ENCODE measurements at places on chromosomes 2 and 18.

- DNase-seq = no peak
Measured at GRCh38 chr2:239438995-239439753, 38.4 kb upstream of the HDAC4 start.

GRCh38 chr2:1628893-1629292 is 115.4 kb downstream of the PXDN start:
- DNase-seq = no peak

GRCh38 chr2:66521291-66521922 is 86.5 kb downstream of the MEIS1 start:
- no peak for DNase-seq

DNA sequence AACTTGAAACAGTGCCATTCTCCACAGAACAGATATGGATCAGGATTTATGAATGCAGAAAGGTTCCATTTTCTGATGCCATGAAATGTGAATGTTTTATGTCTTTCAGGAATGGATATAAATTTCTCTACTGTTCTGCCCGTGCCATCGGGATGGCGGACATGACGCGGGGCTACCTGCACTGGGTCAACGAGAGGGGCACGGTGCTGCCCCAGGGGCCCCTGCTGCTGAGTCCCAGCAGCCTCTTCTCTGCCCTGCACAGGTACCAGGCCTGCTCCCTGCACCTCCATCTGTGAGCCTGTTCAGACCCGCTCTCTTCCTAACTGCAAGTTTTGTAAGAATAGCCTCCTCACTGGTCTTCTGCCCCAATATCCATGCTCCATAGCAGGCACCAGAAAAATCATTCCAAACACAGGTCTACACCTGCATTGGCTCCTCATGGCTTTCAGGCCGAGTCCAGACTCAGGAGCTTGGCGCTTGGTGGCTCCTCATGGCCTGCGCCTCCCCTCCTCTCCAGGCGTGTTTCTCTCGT is 68.6 kb downstream of the LPIN1 start:
- no peak for DNase-seq

GRCh38 chr18:24014062-24014985 is at the start of gene TTC39C:
Gene TTC39C (plus strand): TSS chr18:24014754. CDS start chr18:24014872, 118 bp downstream.
- peak; percentile 90 for DNase-seq

DNA sequence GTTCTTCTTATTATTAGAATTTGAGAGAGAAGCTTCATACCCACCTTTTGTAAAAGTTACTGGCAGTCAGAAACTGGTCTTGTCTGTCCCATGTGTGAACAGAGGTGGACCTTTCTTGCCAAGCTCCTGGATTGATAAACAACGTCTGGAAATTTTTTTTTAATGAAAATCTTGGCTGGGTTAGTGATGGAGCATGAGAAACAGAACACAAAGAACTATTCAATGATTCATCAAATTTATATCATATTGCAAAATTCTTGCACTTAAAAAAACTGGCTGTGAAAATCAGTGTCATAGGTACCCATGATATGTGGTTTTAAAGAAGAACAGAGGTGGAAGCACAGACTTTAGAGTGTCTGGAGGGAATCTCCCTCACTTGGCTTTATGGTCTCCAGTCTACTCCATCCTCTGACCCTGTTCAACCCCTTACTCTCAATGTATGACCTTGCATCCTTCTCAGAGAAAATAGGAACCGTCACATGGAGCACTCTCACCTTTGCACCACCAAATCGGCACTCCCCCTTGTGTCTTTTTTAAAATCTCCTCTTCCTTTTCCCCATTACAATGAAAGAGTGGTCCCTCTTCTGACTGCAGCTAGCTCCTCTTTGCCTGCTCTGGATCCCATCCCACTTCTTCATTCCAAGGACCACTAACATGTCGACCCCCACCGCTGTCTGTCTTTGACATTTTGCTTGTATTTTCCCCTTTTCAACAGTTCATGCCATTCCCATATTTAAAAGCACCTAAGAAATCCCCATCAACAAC is 58.2 kb downstream of the COPS8 start:
- no peak for DNase-seq

GRCh38 chr2:215553946-215554345 is 118.1 kb upstream of the FN1 start:
- DNase-seq = no peak

- no peak for DNase-seq
Measured at GRCh38 chr2:8324901-8325300, 357.0 kb upstream of the ID2 start.

DNA sequence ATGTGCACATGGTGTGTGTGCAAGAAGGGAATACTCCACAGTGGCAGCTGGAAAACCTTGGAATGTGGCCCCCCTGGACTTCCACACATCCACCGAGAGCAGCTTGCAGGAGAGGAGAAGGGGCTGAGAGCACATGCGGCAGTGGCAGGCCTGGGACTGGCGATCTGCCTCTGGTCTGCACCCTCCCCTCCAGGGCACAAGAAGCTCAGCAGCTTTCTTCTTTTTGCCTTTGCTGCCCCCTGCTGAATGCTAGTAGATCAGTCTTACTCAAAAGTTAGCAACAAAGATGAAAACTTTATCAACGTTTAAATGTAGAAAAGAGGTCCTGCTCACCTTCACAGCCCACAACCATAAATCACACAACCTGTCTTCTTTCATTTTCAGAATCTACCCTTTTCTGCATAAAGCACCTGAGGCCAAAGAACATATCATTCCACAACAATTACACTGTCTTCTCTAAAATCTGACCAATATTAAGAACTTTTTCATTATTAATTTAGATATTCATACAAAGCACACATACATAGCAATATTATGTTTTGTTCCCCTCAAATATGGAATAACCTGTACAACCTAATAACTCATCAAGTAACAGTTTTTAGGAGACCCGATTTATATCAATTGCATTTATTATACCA is 34.6 kb downstream of the TGFBRAP1 start:
- DNase-seq = peak; percentile 52

DNA sequence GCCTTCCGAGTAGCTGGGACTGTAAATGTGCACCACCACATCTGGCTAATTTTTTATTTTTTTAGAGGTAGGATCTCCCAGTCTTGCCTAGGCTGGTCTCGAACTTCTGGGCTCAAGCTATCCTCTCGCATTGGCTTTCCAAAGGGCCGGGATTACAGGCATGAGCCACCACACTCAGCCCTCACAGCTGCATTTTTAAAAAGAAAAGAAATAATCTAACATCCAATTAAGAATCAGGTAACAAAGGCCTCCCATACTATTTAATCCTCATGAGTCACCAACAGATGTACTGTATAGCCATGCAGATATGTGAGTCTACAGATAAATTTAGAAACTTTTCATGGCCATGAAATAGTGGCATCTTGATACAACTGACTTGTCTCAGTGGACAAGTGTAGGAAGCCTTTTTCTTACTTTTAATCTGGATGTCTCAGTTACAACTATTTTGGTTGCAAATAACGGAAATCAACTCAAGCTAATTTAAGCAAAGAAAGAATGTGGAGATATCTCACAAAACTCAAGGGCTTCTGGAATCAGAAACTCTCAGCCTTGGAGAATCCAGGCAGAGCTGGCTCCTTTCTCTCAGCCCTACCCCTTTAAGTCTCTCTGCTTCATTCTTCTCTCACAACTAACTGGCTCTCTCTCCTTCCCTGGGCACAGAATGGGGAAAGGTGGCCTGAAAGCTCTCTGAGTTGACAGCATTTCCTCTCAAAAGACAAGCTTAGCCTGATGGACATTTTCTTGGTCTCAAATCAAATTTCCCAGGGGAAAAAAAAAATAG is 12.8 kb upstream of the PPM1B start:
- no peak for DNase-seq

DNA sequence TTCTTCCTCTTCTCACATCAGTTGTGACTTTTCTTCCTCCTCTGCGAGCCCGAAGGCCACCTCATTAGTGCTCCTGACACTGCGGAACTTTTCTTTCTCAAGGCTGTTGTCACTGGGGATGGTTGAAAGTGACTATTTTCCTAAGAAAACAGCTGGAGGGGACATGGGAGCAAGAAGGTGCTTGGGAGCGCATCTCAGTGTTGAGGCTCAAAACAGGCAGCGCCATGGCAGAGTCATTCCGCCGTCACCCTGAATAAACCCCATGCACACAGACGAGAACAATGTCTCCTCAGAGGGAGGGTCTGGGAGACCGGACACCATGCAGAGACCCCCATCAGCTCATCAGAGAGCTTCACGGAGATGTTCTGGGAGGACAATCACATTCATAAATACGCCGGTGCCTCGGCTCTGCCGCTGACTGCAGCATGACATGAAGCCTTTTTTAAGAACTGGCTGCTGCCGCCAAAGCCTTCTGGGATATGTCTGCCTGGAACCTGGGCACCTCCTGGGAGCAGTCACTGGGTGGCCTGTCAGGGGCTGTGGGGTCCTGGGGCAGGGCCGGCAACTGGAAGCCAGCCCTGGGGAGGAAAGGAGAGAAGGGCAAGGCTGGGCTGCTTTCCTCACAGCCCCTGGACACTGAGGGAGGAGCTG is 19.2 kb downstream of the ATOH8 start:
- DNase-seq = no peak

GRCh38 chr2:188399159-188399558 is 107.5 kb downstream of the GULP1 start:
- no peak for DNase-seq

DNA sequence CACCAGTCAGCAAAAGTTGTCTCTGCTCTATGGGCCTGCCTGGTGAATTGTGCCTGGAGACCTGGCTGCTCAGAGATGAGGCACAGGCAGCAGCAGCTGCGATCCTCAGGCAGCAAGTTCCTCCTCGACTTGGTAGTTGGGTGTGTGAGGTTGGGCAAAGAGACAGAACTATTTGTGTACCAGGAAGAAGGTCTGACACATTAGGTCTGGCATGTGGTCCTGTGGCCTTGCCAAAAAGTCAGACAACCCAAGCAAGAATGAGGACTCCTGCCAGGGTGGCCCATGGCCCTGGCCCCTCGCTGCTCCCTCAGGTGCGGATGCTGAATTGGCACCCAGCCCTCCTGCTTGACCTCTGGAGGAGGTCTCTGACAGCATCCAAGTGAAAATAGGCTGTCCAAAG is 192.7 kb downstream of the DYSF start:
- DNase-seq = no peak

DNA sequence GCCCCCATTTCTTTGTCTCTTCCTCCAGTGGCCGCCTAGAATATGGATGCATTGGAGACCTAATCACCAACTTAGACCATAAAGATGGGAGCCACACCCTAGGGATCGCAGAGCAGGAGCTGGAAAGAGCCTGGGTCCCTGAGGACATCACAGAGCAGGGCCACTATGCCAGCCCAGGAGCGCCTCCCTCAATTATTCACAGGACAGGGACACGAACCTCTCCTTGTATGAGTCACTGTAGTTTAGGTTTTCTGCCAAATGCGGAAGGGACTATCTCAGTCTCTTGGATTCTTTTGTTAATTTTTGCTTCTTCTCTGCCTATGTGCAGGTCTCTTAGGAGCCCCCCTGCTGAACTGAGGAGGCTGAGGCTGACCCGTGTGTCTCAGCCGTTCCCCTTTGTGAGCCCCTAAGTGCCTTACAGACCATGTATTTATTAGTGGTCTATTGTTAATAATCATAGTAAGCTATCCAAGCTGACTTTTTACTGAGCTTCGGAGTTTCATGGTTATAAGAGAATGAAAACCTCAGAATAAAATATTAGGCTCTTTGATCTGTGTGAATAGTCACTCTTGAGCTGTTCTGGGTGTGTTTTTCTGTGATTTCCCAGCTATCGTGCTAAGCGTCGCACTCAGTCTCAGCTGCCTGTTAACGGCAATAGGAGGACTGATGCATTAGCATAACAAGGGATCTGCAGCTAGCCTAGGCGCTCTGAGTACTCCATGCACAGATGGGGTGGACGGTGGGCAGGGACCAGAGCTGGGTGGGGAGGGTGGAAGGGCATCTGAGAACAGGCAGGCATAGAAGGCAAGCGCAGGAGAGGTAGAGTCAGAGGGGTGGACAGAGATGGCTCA is 12.7 kb upstream of the PTPN4 start:
- no peak for DNase-seq

DNA sequence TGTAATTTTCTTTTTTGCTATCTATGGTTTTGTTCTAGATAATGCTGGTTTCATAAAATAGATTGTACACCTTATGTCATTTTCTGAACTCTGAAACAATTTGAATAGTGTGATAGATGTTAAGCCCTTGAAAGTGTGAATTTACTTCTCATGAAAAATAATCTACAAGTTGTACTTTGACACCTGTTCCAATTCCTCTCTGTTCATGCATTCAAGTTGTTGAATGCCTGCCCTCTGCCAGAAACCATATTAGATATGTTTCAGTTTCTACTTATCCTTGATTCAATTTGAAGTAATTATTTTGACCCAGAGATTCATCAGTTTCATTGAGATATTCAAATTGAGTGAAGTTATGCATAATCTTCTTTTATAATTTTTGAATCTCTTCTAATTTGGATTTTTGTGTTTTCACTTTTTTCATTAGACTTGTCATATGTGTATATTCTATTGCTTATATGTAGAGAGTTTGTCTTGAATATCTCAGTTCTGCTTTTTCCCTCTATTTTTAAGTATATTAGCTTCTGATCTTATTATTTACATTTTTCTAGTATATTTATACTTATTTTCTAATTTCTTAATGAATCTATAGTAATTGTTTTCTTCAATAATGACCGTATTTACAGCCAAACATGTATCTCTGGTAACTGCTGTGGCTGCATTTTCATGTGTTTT is 143.3 kb upstream of the TACR1 start:
- no peak for DNase-seq

- DNase-seq = no peak
Measured at GRCh38 chr2:9004338-9005204, 1.1 kb upstream of the MBOAT2 start.

DNA sequence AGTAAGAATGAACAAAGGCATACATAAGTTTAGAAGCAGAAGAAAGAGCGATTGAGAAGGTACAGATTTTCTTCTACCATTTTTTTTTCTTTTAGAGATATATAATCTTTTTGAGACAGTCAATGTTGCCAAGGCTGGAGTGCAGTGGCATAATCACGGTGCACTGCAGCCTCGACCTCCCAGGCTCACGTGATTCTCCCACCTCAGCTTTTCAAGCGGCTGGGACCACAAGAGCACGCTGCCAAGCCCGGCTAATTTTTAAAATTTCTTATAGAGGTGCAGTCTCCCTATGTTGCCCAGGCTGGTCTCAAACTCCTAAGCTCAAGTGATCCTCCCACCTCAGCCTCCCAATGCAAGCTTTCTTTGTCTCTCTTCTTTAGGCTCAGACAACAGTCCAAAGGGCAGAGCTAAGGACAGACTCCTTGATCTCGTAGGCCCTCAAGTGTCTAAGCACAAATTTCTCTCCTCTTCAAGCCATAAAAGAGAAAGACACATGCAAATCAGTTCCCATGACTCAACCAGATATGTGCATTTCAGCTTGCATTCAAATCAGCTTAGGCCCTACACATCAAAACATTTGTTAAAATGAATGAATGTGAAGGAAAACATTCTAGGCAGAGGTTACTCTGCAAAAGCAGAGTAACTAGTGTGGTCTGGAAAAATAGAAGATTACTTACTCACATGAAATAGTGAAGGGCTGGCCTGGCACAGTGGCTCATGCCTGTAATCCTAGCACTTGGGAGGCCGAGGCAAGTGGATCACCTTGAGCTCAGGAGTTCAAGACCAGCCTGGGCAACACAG is 18.0 kb downstream of the ITSN2 start:
- DNase-seq = no peak

GRCh38 chr2:241050624-241051577 is 51.2 kb downstream of the MTERF4 start:
- no peak for DNase-seq

- DNase-seq = no peak
Measured at GRCh38 chr18:49631146-49631866, 69.4 kb downstream of the LIPG start.

Measured in activated CD4-positive, alpha-beta T cell treated with anti-CD3 and anti-CD28 coated beads, Interleukin-10, Interleukin-2, amounts not matched to agents 100 ng/mL and 50 ng/mL, durations not matched to agents 16 hours and 8 hours (primary cell).